ENCODE measurements at places on chromosomes 5 and 9.
A peak's percentile ranks its signal among the peaks of the same experiment; 100 is the strongest.

DNA sequence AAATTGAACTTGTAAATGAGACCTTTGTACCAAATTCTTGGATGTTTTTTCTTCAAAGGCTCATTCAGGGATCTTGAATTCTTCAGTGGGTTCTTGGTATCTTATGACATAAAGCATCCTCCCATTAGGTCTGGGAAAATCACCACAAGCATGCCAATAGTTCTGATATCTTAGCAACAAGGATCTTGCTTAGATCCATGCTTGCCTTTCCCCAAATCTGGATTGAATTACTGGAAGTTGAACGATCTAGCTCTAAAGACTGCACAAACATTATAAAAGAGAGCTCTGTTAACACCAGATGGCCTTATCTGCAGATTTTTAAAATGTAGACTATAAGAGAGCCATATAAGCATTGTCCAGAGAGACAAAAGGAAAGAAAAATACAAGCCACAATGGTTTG, 266.3 kb downstream of the RAB3C start:
- DNase-seq, result no peak

DNA sequence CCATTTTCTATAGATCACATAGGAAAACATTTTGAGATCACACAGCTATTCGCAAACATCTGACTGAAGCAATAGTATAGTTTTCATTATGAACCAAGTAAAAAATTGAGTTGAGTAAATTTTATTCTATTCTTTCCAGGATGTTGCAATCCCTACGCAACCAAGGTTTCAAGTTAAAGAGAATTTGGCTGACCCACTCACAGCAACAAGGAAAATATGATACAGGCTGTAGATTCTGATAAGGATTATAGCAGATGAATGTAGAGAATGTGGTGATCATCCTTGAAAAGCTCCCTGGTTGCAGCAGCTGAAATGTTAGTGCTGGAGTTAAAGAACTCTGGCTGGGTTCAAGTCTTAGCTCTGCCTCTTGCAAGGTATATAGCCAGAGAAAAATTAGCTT, 4.7 kb downstream of the ABCA1 start:
- DNase-seq, result no peak

GRCh38 chr5:83711982-83712601, 8.6 kb downstream of the HAPLN1 start:
- DNase-seq, result peak; percentile 71

DNA sequence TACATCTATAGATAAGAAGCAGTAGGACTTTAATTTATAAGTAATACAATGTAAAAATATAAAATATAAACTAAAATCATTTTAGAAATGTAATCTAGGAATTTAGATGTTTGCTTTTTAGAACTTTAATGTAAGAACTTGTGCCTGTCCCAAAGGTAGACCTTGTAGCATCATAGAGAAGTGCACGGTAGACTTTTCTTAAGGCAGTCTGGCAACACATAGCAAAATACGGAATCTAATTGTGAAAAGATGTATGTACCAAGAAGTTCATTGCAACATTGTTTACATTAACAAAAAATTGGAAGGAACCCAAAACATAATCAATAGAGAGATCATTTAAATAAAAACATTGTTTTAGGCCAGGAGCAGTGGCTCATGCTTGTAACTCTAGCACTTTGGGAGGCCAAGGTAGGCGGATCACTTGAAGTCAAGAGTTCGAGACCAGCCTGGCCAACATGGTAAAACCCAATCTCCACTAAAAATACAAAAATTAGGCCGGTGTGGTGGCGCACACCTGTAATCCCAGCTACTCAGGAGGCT, 84.6 kb upstream of the SMIM15 start:
- no peak for DNase-seq

DNA sequence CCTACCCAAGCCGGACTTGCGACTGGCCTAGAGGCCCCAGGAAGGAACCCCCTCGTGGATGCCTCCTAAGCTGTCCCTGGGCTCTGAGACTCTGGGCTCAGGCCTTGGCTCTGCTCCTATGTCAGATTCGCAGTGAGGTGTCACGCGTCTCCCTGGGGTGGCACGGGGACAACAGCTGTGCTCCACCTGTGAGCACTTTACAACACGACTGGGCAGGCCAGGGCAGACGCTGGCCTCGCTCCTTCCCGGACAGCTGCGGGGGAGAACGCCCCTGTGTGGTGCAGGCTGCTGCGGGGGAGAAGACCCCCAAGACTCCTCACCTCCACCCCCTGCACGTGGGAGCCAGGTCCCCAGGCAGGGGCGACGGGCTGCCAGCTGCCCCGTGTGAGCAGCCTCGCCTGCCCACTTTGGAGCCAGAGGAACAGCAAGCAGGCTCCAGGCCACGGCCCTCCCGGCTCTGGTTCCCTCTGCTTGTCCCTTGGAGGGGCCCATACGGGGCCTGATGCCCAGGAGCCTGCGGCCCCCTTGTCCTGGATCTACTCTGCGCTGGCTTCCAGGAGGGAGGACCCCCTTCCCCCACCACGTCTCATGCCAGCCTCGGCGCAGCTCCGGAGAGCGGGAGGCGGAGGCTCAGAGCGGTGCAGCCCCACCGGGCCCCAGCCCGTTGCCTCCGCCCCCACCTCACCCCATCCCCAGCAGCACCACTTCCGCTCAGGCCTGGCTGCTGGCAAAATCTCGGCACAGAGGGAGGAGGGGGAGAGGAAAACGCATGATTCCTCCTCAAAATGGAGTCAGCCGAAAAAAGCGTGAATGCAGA, 36.0 kb downstream of the SARDH start:
- DNase-seq, result no peak

Data from HAP-1 (cell line).